ENCODE measurements at places on chromosomes 4 and X. TPM values are rescaled to one million over a fixed set of nuclear protein-coding genes. Genes with fewer than 3 reads are reported as not detected.

The WNK3 gene
- 3.7 TPM for polyA plus RNA-seq

The POU3F4 gene
- 2.4 TPM for polyA plus RNA-seq

DNA sequence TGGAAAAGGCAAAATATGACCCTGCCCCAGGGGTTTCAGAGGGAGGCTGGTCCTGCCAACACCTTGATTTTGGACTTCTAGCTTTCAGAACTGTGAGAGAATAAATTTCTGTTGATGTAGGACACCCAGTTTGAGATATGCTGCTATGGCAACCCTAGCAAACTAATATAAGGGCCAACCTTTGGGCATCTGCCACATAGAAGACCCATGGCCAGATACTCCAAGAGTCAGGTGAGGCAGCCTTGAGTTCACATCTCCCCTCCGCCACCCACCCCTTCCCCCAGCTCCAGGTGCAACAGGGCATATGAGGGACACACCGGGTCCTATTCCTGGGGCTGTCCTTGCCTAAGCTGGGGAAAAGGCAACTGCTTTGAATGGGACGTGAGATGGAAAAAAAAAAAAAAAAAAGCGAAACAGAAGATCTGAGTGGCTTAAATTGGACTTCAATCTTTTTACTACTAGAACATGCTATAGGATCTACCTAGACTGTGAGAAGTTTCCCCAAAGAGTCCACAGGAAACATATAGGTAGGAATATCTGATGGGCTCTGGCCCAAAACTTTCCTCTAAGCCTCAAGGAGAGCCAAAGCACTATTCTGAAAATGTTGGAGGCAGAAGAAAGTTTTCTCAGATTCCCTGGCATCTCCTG, 56.5 kb upstream of the PROM1 start:
- no peak for DNase-seq

- no peak for DNase-seq
These were observed 53.5 kb upstream of the PRSS48 start for GRCh38 chr4:151223465-151223864.

The S100G gene
- polyA plus RNA-seq, result not detected

GRCh38 chr4:80420638-80421037, 85.1 kb downstream of the CFAP299 start:
- DNase-seq, result no peak

- DNase-seq, result peak; percentile 54
These were observed 848 bp upstream of the KCND1 start for GRCh38 chrX:48972220-48973164.

DNA sequence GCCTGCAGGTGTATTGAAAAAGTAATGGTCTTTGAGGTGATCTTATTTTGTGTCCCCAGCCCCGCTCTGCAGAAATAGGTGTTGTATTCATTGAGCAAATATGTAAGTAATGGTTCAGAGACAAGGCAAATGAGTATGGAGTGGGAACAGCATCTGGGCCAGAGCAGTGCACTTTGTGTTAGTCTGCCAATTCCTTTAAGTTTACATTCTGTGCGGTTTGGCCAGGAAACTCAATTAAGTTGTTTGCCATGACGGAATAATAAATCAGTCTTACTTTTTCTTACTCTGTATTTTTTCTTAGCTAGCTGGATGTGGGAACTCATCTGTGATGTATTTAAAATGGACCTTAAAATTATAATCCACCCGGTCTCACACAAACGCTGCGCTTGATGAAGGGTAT, 12.6 kb downstream of the DCLK2 start:
- no peak for DNase-seq

GRCh38 chr4:48420144-48420543, 63.0 kb upstream of the SLC10A4 start:
- no peak for DNase-seq

- DNase-seq, result no peak
These were observed 13.8 kb upstream of the CYP2U1 start for GRCh38 chr4:107917500-107917899.

DNA sequence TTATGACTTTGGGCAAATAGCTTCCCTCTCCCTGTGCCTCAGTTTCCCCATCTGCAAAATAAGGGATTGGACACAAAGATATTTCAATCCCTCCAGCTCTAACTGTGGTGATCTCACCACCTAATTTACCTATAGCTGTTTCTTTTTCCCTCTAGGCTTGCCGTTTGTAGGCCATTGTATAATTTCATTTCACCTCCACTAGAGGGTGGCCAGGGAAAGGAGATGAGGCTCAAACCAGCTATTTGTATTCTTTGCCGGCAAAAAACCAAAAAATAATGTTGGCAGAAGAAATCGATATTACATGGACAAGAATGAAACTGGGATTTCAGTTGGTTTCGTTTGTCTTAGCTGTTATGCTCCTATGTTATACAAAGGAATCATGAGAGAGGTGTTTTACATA, 36.1 kb upstream of the DOCK11 start:
- DNase-seq, result no peak

DNA sequence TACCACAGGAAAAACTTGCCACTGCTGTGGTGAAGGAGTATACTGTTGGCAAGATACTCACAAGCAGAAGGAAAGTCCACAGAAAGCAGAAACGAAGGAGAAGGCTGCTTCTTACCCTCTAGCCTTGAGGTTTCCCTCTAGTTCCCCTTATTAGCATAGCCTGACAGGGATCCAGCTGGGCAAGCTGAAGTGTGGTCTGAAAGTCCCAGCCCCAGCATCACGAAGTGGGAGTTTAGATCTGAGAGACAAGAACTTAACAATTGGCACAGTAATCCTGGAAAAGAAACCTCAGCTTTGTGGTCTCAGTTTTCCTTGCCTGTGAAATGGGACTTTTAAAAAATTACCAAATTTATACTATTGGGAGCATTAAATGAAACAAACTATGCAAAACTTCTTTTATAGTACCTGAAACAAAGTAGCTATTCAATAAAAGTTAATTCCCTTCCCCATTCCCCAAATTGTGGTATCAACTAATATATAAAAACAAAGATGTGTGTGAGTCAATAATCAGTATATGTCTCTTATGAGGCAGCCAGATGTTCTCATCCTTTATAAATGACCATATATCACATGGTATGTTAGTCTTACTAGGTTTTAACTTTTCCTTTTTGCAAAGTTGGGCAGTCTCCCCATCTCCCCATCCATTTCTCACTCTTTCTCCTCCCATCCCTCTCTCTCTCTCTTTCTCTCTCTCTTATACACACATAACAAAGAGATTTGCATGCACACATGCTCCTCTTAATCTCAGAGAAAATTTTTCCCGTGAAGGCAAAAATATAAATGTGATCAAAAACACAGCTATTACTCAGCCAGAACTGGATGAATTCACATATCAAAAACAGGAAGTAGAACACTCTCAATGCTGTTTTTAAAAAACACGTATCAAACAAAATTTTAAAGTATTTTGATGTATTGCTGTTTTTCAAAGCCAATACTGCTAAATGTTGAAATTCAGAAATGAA, 57.8 kb downstream of the SCFD2 start:
- no peak for DNase-seq

GRCh38 chrX:1242891-1243402, 25.7 kb upstream of the CSF2RA start:
- DNase-seq, result no peak

The COL4A5 gene
- polyA plus RNA-seq, result 30.2 TPM

- no peak for DNase-seq
These were observed 106.1 kb downstream of the EFNB1 start for GRCh38 chrX:68934922-68935321.

DNA sequence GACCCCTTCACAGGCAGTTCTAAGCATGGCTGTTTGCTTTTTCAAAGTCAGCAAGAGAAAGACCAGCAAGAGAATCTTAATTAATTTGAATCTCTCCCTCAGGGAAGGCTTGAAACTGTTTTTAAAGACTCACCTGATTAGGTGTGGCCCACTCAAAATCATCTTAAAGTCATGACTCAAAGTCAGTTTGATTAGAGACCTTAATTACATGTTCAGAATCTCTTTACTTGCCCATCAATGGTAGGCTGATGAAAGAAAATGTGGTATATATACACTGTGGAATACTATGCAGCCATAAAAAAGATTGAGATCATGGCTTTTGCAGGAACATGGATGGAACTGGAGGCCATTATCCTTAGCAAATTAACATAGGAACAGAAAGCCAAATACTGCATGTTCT, 247.5 kb upstream of the PRKX start:
- DNase-seq, result no peak

GRCh38 chr4:35993606-35994005, 250.7 kb downstream of the ARAP2 start:
- no peak for DNase-seq

DNA sequence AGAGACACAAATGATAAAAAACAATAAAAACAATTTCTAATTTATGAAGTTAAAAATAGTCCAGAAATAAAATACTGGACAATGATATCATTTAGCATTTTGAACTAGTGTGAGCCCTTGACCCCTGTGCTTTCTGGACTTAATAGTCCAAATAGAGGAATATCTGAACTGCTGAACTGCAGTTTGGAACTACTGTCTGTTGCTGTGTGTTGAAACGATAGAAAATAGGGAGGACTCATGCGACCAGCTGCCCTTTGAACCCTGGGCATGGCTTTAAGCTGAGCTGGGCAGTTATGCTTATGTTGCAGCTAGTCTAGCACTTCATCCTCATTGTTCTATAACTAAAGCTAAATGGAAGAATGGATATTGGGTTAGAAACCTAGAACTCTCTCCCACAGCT, 99.5 kb downstream of the FMR1NB start:
- no peak for DNase-seq

DNA sequence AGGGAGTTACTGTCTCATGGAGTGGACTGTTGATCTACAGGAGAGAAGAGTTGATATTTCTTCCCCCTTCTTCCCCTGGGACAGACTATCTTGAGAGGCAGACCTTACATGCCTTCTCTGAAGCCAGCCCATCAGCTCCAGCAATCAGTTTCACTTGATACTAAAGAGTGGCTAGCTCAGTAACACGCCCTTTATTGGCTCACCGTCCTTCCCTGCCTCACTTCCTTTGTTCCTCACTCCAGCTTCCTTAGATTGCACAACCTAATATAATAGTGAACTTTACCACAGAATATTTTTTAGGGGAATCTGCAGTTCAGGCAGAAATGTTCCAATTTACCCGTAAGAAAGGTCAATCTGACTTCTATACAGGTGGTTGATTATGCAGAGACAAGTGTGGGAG, 128.1 kb upstream of the NDP start:
- no peak for DNase-seq

GRCh38 chr4:27059446-27059845, 198.8 kb downstream of the STIM2 start:
- DNase-seq, result no peak

The TCEAL9 gene
- polyA plus RNA-seq, result 8.8 TPM

DNA sequence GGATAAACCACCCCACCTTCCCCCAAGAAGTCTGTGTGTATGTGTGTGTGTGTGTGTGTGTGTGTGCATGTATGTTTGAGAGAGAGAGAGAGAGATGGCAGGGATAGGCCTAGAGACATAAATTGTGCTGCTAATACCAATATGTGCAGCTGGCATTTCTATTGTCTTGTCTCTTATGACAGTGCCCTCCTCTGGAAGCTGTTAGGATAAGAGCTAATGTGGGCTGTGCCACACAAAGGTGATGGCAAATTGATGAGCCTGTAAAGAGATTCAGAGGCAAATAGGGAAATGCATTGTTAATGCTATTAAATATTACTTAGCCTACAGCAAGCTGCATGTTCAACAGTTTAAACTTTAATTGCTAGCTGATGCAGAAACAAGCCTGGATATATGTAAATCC, 332.0 kb downstream of the NKX6-1 start:
- no peak for DNase-seq

The CFI gene
- polyA plus RNA-seq, result not detected

- DNase-seq, result no peak
These were observed 161.9 kb upstream of the GPRIN3 start for GRCh38 chr4:89469516-89469915.

DNA sequence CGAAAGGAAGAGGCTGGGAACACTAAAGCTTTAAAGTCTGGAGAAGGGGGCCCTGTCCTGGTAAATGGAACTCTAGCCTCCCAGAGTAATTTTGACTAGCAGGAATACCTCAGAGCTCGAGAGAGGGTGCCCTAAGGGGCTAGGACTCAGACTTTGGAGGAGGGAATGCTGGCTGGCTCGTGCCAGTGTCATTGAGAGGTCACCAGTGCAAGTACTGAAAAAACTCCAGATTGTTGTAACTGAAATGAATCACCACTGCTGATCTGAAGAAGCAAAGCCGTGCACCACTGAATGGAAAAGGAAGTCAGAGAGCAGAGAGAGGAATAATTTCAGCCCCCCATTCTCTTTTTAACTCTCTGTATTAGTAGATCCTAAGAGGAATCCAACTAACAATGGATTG, 690.2 kb downstream of the FAT4 start:
- no peak for DNase-seq

DNA sequence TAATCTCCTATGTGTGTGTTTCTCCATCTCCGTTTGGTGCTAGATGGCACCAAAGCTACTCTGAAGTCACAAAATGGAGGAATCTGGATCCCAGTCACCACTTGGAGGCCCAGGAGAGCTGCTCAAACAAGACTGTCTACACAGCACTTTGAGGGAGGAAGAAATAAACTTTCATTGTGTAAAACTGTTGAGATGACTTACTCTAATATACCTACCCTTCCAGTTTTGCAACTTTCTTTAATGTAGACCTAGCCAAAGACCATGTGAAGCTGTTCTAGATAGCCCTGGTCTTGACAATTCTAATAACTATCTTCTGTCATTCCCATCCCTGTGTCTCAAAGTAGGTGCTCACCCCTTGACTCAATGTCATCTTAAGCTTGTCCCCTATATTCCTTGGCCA, 52.8 kb upstream of the TAB3 start:
- no peak for DNase-seq

DNA sequence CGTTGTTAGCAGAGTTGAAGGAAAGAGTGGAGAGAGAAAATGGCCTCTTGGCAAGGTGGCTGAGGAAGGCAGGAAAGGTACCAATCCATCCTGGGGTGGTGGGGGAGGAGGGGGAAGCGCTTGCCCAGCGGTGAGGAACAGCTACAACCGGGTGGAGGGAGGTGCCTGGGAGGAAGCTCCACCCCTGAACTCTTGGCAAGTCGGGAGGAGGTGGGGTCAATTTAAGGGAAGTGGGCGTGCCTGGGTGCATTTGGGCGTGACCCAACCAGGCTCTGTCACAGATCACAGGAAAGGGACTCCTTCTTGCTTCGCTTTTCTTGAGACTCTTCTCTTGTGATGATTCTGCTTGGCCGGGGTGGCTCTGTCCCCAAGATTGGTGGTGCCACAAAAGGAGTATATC, 41.7 kb downstream of the BCORL1 start:
- DNase-seq, result peak; percentile 80

The CFAP47 gene
- polyA plus RNA-seq, result not detected

DNA sequence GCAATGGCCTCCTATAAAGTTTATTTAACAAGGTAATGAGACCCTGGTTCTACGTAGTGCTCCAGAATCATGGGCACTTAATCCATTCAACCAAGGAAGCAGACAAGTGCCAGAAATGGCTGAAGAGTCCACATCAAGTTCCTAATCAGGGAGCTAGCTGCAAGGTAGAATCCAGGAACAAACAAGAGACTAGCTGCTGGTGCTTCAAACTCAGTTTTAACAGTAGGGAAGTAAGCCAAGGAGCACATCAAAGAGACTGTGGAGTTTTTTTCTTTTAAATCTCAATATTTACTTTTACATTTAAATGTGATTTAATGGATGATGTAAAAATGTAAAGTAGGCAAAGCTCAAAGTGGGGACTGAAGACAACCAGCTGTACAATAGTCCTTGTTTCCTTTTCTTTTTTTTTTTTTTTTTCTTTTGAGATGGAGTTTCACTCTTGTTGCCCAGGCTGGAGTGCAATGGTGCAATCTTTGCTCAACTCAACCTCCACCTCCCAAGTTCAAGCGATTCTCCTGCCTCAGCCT, 630.4 kb downstream of the CCSER1 start:
- no peak for DNase-seq
